Natural killer cell (primary cell): ENCODE measurements at places on chromosomes 5 and 9. TPM values are rescaled to one million over a fixed set of nuclear protein-coding genes. Genes with fewer than 3 reads are reported as not detected.

GRCh38 chr9:95029720-95030119, 287.8 kb downstream of the FANCC start:
- DNase-seq = no peak

- DNase-seq = no peak
Observed at GRCh38 chr9:87250205-87250604, 247.5 kb upstream of the DAPK1 start.

- no peak for DNase-seq
Observed at GRCh38 chr5:32419791-32420190, 24.7 kb downstream of the ZFR start.

DNA sequence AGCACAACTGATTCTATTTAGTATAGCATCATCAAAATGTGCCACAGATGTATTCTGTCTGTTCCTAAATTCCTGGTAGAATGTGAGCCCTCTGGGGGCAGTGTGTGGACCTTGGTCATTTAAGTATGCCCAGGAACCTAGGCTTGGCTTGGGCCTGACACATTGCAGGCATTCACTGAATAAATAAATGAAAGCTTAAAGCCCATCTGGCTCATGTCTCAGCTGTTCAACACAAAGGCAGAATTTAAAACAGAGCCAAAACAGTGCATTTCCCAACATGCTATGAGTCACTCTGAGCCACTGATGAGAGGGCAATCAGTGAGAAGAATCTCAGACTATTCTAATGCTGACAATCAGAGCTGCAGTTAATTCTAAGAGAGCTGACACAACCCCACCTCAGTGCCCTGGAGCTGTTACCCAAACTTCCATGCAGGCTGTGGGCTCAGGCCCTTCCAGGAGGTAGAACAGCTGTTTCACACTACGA, 8.1 kb downstream of the FAM193B start:
- DNase-seq = no peak

DNA sequence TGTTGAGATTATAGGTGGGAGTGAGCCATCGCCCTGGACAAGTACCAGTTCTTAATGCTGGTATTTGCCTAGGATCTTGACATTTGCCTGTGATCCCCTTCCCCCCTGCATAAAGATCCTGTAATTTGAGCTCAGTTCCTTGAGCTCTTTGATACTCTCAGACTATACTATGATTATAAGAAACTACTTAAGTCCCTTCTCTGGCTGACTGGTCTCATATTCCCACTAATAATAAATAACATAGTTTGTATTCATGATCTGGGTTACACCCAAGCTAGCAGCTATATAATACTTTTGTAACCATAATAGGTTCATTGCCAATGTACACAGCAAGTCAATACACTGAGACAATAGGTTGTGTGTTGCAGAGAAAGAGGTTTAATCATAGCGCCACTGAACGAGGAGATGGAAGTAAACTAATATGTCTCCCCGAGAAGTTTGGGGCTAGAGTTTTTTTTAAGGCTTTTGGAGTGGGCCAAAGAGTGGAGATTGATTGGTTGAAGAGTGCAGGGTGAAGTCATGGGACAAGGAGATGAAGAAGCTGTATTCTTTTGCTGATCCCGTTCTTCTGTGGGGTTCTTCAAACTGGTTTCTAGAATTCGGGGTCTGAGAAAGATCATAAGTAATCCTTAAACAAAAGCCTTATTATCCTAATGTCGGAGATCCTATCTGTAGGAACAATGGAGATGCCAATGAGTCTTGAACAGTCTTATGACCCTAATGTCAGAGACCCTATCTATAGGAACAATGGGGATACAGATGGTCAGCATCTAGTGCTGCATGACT, 20.7 kb upstream of the SHOC1 start:
- no peak for DNase-seq

DNA sequence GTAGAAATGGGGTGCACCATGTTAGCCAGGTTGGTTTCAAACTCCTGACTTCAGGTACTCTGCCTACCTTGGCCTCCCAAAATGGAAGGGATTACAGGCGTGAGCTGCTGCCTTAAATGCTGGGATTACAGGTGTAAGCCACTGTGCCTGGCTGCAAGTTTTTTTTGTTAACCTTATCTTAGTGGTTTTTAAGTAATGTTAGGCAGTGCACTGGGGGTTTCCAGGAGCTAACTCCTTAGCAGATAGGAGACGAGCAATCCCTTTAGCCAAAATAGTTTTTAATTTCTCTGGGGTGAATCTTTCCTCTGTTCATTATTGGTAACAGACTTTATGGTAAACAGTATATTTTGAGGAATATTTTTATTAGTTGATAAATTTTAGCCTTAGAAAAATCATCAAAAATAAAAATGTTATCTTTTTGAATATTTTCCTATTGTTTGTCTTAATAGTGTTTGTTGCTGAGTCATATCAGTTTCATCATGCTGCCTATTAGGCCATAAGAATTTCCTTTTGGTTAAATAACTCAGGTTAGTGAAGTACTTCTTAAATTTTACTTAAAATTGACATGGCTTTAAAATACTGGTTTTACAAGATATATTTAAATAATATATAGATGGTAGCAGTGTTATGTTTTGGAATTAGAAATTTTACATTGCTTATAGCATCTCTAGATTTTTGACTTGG, 37.9 kb downstream of the LMNB1 start:
- no peak for DNase-seq

DNA sequence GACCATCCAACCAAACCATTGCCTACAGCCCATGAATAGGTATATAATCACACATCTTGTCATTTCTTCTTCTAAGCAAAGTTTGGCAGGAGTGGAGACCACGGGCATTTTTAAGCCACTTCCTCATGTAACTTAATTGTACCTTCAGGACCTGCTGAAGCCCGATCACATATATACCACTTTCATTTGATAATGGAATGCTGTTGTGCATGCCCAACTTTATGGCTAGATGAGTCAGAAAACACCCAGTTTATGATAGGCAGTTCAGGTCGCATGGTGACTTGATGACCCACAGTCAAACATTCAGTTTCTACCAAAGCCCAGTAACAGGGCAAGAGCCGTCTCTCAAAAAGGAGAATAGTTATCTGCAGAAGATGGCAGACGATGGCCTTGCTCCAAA, 2295.0 kb upstream of the ACO1 start:
- DNase-seq = no peak

GRCh38 chr5:97119007-97119390, 23.4 kb downstream of the LIX1 start:
- no peak for DNase-seq

DNA sequence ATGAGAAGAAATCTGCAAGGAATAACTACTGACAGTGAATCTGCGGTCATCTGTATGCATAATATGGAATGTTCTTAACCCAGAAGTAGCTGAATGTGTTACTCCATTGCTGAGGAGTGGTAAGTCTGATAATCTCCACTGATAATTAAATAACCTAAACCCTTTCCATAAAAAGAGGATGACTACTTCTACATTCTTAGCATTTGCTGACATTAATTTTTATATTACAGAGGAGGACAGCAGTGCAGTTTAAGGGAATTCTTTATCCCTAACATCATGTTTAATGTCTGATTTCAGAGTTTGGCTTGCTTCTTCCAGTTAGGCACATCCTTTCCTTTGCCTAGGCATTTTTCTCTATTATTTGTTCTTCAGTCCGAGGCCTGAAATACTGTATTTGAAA, 52.2 kb downstream of the CDC42SE2 start:
- no peak for DNase-seq

GRCh38 chr9:122116448-122117173, 23.5 kb upstream of the TTLL11 start:
- DNase-seq = no peak

- DNase-seq = no peak
Observed at GRCh38 chr9:129414377-129414992, 206.4 kb downstream of the C9orf50 start.

- DNase-seq = no peak
Observed at GRCh38 chr5:98415663-98416062, 357.8 kb upstream of the RGMB start.

DNA sequence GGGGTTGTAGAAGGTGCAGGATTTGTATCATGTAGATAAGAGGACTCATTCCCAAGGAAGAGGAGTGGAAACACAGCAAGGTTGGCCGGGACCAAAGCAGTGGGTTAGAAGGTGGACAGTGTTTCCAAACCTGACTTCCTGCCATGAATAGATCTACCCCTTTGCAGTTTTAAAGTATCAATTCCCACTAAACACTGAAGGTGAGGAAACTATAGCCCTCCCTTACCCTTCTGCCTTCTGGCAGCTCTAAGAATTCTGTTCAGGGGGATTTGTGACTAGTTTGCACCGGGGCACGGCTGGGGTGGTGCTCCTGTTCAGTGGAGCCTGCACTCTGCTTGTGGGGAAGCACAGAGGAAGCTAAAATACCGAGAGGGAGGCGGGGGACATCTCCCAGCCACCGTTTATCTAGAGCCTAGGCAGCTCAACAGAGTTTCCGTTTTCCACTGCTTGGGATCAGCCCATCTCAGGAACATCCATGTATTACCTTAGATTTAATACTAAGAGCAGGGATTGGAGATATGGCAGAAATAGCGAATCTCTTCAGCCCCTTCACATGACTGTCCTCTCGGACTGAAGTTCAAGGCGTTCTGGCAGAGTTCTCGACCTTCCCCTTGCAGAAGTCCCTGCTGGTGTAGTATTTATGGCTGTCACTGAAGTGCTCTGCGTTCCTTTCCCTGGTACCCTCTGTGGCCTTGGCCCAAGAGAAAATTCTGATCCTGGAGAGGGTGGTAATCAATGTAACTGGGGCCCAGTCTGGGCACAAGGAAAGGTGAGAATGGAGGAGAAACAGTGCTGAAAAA, 5.4 kb downstream of the ISL1 start:
- DNase-seq = no peak

DNA sequence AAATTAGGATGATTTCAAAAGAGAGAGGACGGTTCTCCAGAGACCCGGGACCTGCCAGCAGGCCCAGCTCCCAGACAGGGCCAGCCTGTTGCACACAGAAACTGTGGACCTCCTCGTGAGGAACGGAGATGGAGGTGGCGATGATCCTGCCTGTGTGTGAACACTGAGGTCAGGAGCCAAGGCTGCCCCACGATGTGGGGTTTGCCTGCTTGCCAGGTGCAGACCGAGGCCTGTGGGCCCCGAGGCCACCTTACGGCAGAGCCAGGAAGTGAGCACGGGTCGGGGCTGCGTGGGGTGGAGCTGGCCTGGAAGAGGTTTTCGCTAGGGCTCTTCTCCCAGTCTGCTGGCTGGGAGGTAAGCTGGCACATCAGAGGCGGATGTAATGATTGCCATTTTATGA, 4.3 kb downstream of the FAM163B start:
- DNase-seq = no peak

GRCh38 chr5:34599471-34600117, 56.5 kb upstream of the RAI14 start:
- DNase-seq = no peak

GRCh38 chr5:43874772-43875171, 271.8 kb downstream of the NNT start:
- no peak for DNase-seq

DNA sequence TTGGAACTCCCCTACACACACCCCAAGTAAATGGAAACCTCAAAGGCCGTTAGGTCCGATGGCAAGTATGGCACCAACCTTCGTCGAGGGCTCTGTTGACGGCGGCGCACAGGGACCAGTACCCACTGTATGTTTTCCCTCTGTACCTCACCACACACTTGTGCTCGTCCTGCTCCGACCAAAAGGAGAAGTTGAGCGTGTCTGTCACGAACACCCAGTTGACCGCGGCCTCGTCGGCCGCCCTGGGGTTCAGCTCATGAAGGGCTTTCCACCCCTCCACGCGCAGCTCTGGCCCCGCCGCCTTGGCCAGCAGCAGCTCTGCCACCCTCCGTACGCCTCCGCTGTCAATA, 24.0 kb downstream of the HNRNPK start:
- DNase-seq = peak; percentile 52

Gene PRLR
- 0.16 TPM for total RNA-seq

Gene MACIR
- 1.5 TPM for total RNA-seq

Gene GFI1B
- total RNA-seq = 3.3 TPM

Gene RRAGA
- 39.0 TPM for total RNA-seq

Gene TMEM215
- not detected for total RNA-seq

Gene FKTN
- total RNA-seq = 16.1 TPM

Gene PCDHB5
- total RNA-seq = not detected

Gene VAV2
- total RNA-seq = 4.8 TPM
